NT2/D1 (cell line): ENCODE measurements at places on chromosomes 16 and 17.

- DNase-seq, result no peak
Observed at GRCh38 chr17:9050801-9051401, 29.6 kb downstream of the NTN1 start.

DNA sequence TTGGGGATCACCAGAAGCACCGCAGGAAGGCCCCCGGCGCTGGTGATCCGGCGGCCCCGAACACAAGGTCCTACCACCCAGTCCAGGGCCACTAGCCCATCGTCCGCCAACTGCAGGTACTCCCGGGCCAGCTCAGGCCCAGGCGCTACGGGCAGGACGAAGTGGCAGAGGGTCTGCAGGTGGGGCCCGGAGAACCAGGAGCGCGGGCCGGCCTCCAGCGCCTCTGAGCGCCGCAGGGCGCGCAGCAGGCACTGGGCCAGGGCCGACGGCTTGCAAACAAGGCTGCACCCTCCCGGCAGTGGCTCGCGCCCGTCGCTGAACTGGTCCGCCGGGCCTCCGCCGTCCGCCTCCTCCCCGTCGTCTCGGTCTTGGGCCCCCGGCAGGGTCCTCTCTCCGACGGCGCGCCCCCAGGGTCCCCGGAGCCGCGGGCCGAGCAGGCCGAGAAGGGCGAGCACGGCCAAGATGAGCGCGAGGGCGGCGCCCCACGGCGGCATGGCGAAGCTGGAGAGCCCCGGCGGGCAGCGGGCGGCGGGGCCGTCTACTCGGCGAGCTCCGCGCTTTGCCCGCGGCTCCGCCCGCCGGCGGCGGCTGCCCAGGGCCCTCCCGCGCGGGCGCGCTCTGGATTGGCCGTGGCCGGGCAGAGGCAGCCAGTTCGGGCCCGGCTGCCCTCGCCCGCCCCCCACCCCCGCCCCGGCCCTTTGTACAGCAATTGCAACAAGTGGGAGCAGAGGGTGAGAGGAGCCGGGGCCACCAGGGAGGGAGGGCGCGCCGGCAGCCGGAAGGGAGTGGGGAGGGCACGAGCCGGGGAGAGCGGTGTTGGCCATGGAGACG is at the start of gene ABHD15:
ABHD15 (minus strand) TSS at position 565 of the 831 bp plus-strand sequence; CDS start at position 494, 71 bp downstream.
- DNase-seq, result no peak

DNA sequence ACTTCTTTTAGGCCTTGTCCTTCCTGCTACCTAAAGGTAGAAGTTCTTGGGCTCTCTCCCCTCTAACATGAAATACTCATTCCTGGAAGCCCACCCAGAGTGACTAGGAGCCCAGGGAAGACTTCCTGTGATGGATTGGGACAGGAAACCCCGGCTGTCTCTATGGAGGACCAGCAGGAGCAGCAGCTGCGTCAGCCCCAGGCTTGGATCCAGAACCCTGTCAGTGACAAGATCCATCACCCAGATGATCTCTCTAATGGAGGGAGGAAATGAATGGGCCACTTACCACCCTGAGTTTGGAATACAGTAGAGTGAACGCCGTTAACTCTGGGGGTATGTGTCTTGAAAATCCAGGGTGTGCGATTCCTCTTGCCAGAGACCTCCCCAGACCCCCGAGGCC is 195.7 kb upstream of the WSCD1 start:
- DNase-seq, result no peak

DNA sequence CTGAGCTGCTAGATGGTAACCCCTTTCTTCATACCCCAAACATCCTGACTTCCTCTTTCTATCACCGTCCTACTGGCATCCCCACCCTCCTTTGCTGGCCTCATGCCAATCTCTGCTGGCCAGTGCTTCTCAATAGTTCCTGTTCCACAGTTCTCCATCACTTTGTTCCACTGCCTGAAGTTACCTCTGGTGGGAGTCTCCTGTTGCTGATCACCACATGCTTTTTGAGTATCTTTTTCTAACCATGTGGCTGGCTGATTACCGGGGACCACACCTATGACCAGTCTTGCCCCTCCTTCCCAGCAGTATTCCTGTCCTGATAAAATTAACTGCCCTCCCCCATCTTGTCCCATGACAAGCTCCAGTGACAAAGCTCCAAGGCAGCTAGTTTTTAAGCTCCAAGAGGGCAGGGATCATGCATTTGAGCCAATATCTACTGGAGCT is 380.4 kb upstream of the CCL2 start:
- no peak for DNase-seq

- no peak for DNase-seq
Observed at GRCh38 chr16:81645266-81645694, 133.8 kb upstream of the PLCG2 start.

DNA sequence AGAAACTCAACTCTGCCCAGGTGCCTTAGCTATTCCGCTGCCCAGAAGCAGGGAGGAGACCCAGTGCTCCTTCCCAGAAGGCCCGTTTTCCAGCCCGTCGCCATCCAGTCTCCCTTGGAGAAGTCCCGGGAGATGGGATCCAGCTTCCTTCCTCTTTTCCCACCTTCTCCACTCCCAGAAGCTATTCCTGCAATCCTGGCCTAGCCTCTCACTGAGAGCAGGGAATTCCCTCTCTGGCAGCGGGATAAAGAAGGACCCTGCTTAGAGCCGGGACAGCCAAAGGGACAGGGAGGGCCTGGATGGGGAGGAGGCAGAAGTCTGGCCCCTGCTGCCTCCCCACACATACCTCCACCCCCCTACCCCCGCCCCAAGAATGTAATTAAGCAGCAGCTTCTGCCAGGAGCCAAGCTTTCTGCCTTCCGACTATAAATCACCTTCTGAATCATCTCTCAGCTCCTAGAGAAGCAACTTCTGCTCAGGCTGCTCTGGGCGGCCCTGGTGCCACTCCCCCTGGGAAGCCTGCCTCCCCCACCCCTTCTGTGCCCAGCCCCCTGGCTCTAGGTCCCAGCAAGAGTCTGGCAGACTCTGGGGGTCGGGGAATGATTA is 6.4 kb downstream of the WNT3 start:
- no peak for DNase-seq

GRCh38 chr17:76710863-76711611 is at the start of gene MXRA7:
MXRA7 (minus strand) TSS chr17:76710965; CDS start chr17:76710946, 19 bp downstream.
- DNase-seq, result no peak

GRCh38 chr17:72176951-72177660 is 56.3 kb downstream of the SOX9 start:
- no peak for DNase-seq

DNA sequence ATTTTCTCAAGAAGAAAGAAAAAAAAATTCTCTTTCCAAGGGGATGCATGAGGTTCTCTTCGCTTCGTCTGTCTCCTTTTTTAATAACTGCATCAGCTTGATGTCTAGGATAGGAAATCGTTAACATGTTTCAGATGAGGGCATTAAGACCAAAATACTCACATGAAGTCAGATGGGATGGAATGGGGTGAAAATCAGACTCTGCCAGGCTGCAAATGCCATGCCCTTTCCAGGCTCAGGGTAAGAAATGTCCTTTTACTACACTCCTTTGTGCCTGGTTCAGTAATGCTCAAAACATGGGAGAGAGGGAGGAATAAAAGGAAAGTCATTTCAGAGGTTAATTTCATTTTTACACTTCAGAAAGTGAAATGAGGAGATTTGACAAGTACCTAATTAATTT is 21.7 kb upstream of the ERCC4 start:
- DNase-seq, result no peak
